H4 (cell line): ENCODE measurements at places on chromosomes 2 and 18. TPM values are rescaled to one million over a fixed set of nuclear protein-coding genes. Genes with fewer than 3 reads are reported as not detected.

DNA sequence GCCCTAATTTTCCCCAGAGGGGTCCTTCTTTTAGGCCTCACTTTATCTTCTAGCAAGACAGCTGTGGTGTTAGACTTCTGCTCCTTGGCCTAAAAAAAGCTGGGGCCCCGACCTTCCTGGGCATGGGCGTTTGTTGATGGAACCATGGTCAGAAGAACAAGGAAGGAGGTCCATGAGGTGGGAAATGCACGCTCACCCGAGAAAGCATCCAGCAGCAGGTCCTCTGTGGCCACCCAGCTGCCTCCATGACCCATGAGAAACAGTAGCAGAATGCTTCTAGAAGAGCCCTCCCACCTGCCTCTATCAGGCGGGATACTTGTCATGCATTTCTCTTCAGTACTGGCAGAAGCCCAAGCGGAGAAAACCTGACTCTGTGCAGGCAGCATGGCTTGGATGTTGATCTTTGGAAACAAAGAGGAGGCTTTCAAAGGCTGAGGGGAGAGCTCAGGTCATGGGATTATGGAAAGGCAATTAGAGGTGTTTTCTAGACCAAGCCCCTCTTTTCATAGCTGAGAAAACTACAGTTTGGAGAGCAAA, 249.1 kb downstream of the FAM210A start:
- no peak for DNase-seq

- DNase-seq = peak; percentile 50
These were observed 17.6 kb downstream of the DHRS9 start for GRCh38 chr2:169086893-169087467.

GRCh38 chr18:23970161-23971096, 44.1 kb upstream of the TTC39C start:
- DNase-seq = no peak

DNA sequence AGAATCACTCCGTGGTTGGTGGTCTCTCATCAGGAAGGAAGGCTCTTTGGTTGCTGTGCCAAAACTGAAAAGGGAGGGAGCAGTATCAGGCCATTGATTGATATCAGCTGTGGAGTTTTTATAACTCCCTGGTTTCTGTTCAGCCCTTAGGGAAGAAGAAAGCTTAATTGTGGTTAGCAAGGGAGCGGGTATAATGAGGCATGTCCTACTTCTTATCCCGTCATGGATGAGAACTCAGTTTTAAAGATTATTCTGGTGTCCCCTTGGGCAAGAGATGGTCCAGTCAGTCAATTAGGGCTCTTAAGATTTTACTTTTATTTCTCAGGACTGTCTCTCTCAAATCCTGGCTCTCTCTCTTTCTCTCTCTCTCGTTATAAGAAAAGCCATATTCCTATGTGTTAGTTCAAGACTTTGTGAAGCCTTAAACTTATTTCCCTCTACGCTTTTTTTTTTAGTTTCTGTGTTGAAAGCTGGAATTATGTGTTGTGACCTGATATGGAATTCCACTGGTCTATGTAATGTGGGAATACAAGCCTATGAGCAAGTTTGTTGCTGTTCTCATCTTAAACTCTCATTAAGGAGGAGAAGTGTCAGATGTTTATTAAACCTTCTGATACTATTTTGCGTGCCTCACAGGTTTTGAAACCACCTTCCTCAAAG, 514.0 kb upstream of the CDH2 start:
- no peak for DNase-seq

DNA sequence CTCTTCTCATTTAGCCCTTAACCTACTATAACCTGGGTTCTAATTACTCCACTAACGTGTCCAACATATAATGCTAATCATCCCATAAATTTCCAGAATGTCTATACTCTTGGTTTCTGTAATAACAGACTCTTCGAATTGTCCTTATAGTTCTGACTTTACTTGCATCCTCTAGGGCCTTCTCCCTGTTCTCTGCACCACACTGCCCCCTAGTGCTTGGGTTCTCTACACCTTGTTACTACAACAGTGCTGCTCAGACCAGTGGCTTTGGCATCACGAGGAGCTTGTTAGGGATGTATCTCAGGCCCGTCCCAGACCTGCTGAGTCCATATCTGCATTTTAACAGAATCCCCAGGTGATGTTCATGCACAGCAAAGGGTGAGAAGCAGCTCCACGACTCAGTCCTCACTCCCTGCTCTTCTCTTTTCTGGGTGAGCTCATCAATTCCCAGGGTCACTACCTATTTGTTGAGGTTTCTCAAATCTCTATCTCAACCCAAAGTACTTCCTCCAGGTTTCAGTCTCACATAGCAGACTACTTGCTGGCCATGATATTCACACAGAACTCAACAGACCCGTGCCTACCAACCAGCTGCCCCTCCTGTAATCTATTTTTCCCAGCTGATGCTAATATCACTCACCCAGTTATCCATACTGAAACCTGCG, 14.5 kb upstream of the DDX1 start:
- DNase-seq = peak; percentile 75

GRCh38 chr18:73663581-73663980, 484.1 kb downstream of the FBXO15 start:
- DNase-seq = no peak

DNA sequence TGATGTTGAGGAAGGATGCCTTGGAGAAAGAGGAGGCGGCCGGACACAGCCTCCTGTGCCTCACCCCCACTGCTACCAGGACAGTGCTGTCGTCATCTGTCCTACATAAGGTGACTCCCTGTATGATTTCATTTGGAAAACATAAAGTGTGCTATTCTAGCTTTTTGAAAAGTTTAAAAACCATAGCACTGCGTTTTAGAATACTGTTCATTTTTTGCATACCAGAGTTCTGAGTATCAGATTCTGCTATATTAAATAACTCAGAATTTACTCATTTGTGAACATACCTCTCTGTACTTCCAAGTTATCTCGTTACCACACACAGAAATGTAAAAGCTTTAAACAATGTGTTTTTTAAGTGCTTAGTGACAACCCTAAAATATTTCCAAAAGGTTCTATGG, 302.9 kb downstream of the LRRTM1 start:
- no peak for DNase-seq

GRCh38 chr2:55879976-55880375, 43.6 kb downstream of the EFEMP1 start:
- no peak for DNase-seq

DNA sequence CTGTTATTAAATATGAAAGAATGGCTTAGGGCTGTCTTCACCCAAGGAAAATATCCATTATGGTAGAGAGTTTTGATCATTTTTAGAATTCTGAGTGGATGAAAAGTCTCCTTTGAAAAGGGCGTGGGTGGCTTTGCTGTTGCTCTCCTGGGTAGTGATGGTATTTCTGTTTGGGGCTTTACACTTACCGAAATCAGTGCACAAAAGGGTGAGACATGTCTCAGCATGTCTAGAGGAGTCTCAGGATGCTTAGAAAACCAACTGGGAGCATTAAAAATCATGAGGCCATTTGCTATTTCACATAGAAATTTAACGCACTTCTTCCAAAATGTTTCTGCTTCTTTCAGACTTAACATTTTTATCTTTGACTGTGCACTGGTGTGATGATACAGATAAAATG, 49.6 kb downstream of the ZCCHC2 start:
- DNase-seq = no peak

- no peak for DNase-seq
These were observed 499.3 kb upstream of the FANCL start for GRCh38 chr2:58740426-58740825.

- no peak for DNase-seq
These were observed 100.7 kb downstream of the DGKD start for GRCh38 chr2:233455006-233455405.

GRCh38 chr2:149122516-149122915, 84.0 kb downstream of the LYPD6B start:
- no peak for DNase-seq

DNA sequence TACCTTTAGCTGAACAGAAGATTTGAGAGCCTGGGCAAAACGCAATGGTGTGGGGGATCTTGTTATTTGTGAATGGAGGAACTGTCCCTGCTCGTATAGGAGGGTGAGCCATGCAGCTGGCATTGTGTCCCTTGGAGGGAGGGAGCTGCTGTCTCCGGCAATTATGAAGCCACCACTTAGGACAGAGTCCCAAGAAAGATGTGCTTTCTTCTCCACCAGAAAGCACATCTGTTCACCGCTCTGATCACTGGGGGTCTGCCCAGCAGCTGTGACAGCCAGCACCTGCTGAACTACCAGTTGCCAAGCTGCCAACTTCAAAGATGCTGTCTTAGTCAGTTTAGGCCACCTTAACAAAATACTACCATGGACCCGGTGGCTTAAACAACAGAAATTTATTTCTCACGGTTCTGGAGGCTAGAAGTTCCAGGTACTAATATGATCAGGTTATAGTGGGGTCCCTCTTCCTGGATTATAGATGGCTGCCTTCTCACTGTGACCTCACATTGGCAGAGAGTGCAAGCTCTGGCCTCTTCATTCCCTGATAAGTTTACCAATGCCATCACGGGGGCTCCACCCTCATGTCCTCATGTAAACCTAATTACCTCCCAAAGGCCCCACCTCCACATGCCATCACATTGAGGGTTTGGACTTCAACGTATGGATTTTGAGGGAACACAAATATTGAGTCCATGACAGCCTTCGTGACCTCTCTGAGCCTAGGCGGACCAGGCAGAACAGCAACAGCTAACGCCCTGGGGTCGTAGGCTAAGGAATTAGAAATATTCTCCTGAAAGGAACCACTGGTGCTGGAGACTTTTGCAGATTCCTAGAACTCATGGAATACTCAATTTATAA, 148.3 kb downstream of the RHBDD1 start:
- DNase-seq = no peak

DNA sequence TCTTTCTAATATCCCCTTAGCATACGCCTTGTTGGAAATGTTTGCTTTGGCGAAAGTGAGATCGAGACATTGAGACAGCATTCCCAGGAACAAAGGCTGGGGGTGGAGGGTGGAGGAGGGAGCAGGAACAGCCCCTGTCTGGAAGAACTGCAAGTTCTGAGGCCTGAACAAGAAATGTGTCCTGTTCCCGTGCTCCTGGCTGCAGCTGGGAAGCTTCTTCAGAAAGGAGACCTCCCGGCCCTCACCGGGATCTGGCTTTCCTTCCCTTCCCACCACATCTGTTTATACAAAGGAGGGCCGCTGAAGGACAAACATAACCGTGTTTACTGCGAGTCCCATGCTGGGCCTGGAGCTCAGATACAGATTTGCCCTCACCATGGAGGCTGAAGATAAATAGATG, 35.9 kb downstream of the AFF3 start:
- DNase-seq = peak; percentile 19

DNA sequence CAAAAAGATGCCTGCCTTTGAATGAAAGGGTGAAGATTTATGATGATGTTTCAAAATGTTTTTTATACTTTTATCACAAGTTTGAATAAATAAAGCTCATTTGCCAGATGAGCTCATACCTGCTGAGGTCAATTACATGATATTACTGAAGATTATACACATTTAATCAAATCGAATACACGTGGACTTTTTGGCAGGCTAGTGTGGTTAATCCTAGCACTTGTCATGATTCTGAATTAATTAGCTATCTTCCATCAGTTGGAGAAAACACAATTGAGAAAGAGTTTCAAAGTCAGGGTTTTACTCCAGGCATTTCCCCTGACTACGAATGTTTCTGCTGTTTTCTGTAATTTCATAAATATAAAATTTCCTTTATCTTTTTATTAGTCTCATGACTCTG, 54.4 kb downstream of the LRPPRC start:
- DNase-seq = no peak

GRCh38 chr2:18924886-18925285, 335.5 kb upstream of the NT5C1B start:
- no peak for DNase-seq

GRCh38 chr18:52333860-52334259, 6.1 kb upstream of the DCC start:
- DNase-seq = no peak

- no peak for DNase-seq
These were observed 119.1 kb downstream of the NDUFA10 start for GRCh38 chr2:239905884-239906654.

- DNase-seq = no peak
These were observed 28.8 kb upstream of the CACNB4 start for GRCh38 chr2:152127628-152128027.

DNA sequence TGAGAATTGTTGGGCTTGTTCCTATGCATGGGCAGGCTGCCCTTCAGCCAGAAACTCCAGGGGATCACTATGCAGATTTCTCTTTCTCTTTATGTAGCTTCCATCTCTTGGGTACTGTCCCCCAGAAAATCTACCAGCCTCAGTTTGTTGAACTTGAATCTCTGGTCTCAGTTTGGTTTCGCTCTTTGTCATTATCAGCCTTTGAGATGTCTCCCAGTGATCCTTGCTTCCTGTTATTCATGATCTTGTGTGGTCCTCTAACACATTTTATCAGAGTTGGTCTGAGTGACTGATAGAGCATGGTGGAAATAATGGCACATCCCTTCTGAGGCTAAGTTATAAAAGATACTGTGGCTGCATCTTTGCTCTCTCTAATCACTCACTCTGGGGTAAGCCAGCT, 7.8 kb downstream of the TMEM87B start:
- no peak for DNase-seq

- peak; percentile 63 for DNase-seq
These were observed 273.6 kb upstream of the NCKAP5 start for GRCh38 chr2:133841900-133842299.

DNA sequence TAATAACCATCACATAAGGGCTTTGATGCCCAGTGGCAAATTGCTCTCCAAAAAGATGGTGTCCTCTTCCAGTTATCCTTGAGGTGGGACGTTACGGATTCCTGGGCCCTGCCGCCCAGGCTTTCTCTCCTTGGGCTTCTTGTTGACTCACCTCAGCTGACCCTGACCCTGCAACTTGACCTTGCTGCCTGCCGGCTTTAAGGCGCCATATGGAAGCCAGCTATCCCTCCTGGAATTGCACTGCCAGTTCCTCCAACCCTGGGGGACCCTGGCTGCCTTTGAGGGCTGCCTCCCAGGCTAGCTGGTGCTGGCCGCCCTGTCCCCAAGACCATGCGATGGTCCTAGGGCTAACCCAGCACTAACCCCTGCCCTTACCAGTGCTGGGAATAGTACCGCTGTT, 28.3 kb upstream of the B3GNT7 start:
- DNase-seq = no peak

DNA sequence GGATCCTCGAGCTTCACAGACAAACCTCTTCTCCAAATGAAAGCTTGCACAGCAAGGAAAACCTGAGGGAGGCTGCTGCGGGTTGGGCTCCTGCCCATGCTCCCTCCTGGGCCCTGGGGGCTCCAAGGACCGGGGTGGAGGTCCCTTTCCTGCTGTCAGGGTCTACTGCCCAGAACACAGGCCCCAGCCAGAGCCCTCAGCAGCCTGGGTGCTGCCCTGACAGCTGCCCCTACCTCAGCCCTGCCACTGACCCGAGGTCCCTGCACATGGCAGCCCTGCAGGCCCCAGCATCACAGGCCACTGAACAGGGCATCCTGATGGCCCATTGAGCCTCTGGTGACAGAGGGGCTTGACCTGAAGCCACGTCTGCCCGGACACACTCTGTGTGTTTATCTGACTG, 41.0 kb downstream of the CROCC2 start:
- no peak for DNase-seq

The LRRTM4 gene
- total RNA-seq = 0.90 and 1.1 TPM in 2 replicates

The MAL gene
- not detected in 2 replicates for total RNA-seq

The REL gene
- total RNA-seq = 2.9 and 3.0 TPM in 2 replicates

The TUBA3E gene
- 0.10 TPM in 1 of 2 replicates, not detected in the other for total RNA-seq

The STAT4 gene
- 0.55 and 4.3 TPM in 2 replicates for total RNA-seq

The ZNF521 gene
- 6.8 and 8.2 TPM in 2 replicates for total RNA-seq

The NETO1 gene
- total RNA-seq = not detected in 2 replicates

The APLF gene
- total RNA-seq = 2.1 and 2.8 TPM in 2 replicates

The PCARE gene
- not detected in 2 replicates for total RNA-seq

The DOK6 gene
- total RNA-seq = 3.4 and 8.6 TPM in 2 replicates

The MOB1A gene
- 147 and 150 TPM in 2 replicates for total RNA-seq

The MC5R gene
- 0.10 TPM in 1 of 2 replicates, not detected in the other for total RNA-seq

The HRH4 gene
- total RNA-seq = 0.17 TPM in 1 of 2 replicates, not detected in the other
